ENCODE measurements at places on chromosomes 16 and 17.

- DNase-seq: peak; percentile 76
Measured at GRCh38 chr16:8962393-8963009, 1.2 kb downstream of the USP7 start.

GRCh38 chr16:30076276-30076791 lies 540 bp downstream of the PPP4C start:
- no peak for DNase-seq

DNA sequence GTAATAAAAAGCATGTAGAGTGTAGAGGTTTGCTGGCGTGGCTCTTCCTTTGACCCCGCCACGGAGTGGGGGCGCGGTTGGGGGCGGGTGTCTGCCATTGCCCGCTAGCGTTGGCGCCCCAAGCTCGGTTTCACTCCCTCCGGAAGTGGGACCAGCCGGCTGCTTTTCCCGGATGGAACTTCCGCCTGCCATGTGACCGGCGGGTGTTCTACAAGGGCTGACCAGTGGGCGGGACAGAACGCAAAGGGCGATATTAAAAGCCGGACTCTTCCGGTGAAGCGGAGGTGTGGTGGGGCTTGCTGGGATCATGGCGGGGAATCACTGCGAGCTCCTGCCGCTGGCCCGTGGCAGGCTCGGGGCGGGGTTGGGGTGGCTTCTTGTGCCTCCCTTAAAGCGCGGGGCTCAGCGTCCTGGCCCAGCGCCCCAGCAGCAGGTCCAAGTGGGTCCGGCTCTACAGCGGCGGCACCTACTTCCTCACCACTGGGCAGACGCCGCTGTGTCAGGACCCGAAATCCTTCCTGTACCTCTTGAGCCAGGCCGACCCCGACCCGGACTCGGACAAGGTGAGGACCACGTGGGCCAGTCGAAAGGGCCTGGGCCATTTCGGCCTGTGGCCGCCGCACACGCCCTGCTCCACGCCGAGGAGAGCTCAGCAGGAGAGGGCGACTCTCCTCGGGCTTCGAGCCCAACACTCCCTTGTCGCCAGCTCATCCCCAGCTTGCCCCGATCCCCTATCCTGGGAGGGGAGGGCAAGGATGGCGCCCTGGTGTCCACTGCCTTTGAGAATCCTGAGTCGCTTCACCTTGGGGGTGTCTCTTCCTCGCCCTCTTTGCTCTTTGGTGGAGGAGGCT lies 65.6 kb downstream of the PDPK1 start:
- DNase-seq: peak; percentile 85

- no peak for DNase-seq
Measured at GRCh38 chr17:65913326-65913850, 278.5 kb downstream of the CEP112 start.

DNA sequence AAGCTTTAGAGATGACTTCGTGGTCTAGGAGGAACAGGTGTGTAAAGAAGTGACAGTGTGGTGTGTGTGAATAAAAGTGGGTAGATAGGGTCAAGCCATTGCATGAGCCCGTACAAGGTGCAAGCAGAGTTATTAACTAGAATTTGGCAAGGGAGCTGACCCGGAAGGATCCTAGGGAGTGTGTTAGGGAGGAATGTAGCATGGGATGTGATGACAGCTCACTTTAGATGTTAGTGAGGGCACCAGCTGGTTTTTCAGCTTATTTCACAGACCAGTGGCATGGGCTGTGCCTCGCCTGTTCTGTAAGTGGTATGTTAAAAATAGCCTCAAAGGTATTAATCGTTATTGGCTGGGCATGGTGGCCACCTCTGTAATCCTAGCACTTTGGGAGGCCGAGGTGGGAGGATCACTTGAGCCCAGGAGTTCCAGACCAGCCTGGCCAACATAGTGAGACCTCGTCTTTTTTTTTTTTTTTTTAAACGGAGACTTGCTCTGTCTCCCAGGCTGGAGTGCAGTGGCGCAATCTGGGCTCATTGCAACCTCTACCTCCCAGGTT lies 8.3 kb downstream of the ANKRD40CL start:
- DNase-seq: no peak

GRCh38 chr16:64449506-64449905 lies 672.4 kb downstream of the CDH11 start:
- no peak for DNase-seq

DNA sequence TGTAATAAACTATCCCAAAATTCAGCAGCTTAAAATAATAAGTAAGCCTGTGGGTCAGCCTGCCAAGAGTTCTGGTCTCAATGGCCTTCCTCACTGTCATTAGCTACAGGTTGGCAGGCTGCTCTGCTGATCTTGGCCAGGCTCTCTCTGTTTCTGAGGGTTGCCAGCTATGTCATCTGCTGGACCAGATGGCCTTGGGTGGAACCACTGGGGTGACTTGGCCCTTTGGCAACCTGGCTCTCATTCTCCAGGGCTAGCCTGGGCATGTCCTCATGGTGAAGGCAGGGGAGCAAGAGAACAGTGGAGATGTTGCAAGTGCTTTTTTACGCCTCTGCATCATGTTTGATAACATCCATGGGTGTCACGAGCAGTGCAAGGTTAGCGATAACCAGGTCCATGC lies 13.9 kb downstream of the ITGAM start:
- DNase-seq: no peak

GRCh38 chr16:77863250-77863649 lies 74.9 kb downstream of the VAT1L start:
- DNase-seq: no peak

DNA sequence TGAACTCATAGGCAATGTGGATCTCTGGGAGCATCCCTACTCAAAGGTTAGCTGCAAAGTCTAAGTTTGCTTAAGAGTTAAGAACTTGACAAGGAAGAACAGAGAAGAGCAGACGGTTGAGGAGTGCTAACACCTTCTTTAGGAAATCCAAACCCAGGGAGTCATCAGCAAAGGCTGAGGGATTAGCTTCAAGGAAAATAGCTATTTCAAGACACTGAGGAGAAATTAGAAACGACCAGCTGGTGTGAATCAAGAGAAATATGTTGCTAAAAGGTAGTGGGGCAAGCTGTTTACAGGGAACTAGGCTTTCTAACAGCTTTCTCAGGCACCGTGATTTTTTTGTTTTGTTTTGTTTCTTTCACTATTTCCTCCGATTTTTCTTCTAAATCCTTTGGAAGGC lies 90.7 kb downstream of the CDH8 start:
- DNase-seq: no peak

GRCh38 chr16:29204806-29205135 lies 201.7 kb downstream of the NPIPB11 start:
- DNase-seq: no peak

DNA sequence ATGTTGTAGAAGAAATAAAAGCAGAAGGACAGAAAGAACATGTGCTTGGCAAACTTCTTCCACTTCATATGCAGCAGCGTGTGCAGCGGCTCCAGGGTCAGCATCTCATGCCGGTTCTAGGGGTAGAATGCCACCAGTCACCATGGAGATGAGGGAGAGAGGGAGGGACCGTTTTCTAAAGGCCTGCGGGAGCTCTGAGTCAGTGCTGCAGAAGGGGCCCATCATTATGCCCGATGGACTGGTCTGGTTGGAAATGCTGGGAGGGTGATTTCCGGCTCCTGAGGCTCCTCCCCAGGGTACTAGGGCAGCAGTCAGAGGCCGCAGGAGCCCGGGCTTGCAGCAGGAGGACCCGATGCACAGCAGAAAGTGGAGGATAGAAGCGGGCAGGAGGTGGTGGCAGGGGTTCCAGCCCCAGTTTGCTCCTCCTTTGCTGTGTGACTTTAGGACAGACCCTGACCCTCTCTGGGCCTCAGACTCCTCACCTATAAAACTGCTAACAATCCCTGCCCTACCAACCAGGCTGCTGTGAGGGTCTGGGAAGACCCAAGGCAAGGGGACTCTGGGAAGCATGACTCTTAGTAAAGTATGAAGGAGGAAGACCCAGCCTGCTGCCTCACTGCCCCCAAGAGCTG lies 28.6 kb downstream of the TRPV3 start:
- no peak for DNase-seq

- DNase-seq: no peak
Measured at GRCh38 chr16:30722916-30723315, 23.9 kb downstream of the SRCAP start.

GRCh38 chr17:42843358-42843934 lies 934 bp upstream of the AOC2 start:
- peak; percentile 38 for DNase-seq

DNA sequence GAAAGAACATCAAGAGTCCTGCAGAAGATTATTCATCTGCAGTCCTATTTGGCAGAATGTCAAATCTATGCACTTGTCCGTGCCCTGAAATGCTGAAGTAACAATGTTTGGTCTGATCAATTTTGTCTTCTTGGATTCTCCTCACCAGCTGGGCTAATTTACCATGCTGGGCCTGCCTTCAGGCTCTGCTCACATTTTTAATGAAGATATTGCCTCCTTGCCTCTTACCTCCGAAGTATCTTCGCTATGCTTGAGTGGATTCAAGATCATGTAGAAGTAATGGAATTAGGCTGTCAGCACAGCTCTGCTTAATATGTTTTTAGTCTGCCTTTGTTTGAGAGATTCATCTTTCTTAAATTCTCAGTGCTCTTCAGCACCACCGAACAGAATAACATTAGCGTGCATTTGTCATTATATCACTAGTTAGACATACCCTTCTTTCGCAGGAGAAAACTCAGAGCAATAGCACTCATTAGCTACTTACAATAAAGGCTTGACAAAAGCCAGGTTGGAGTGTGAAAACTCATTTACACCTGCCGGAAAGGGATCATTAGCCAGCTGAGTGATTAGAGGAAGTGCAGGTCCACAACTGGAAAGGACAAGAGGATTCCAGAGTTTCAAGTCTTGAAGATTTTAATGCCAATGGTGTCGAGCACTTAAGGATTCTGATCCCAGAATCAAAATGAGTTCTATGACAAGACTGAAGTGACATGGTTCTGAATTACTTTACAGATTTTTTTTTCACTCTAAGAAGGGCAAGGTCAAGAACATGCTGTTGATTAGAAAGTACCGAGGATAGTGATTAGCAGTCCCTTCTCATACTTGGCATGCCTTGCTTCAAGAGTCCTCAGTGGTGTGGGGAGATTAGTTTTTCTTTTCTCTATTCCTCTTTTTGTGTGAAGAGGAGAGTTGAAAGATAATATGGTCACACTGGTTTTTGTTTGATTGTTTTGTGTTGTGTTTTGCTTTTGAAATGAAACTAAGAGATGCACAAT lies 405.6 kb upstream of the TOM1L1 start:
- DNase-seq: no peak

GRCh38 chr16:50598256-50598894 lies 50.2 kb downstream of the NKD1 start:
- DNase-seq: no peak

GRCh38 chr16:87817910-87818309 lies 51.4 kb downstream of the SLC7A5 start:
- DNase-seq: no peak

- DNase-seq: no peak
Measured at GRCh38 chr17:8732406-8733085, 12.1 kb downstream of the CCDC42 start.

- DNase-seq: no peak
Measured at GRCh38 chr16:50580180-50580798, 32.1 kb downstream of the NKD1 start.

DNA sequence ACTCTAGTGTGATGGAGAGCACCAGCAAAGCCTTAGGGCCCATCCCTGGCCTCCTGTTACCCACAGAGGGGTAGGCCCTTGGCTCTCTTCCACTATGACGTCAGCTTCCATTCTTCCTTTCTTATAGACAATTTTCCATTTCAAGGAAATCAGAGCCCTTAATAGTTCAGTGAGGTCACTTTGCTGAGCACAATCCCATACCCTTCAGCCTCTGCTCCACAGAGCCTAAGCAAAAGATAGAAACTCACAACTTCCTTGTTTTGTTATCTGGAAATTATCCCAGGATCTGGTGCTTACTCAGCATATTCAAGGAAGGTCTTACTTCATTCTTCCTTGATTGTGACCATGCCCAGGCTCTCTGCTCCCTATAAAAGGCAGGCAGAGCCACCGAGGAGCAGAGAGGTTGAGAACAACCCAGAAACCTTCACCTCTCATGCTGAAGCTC lies at the start of gene CCL8:
Gene CCL8 (plus strand): TSS at position 397 of the 445 bp plus-strand sequence. CDS start 67 bp downstream, outside the sequence.
- no peak for DNase-seq

GRCh38 chr16:19712418-19713058 lies 5.5 kb downstream of the KNOP1 start:
- no peak for DNase-seq

- peak; percentile 80 for DNase-seq
Measured at GRCh38 chr16:2715519-2715918, 4.5 kb downstream of the PRSS27 start.

GRCh38 chr16:11162586-11163268 lies 93.3 kb downstream of the SOCS1 start:
- DNase-seq: no peak
